ENCODE measurements at places on chromosomes 3 and 15.

GRCh38 chr3:88863196-88863595 is 244.2 kb upstream of the EPHA3 start:
- no peak overlapping the region for H3K27ac ChIP-seq
- H3K36me3 ChIP-seq, result no peaks in the 10 kb centered on the region
- no peaks in the 10 kb centered on the region for H3K4me1 ChIP-seq

DNA sequence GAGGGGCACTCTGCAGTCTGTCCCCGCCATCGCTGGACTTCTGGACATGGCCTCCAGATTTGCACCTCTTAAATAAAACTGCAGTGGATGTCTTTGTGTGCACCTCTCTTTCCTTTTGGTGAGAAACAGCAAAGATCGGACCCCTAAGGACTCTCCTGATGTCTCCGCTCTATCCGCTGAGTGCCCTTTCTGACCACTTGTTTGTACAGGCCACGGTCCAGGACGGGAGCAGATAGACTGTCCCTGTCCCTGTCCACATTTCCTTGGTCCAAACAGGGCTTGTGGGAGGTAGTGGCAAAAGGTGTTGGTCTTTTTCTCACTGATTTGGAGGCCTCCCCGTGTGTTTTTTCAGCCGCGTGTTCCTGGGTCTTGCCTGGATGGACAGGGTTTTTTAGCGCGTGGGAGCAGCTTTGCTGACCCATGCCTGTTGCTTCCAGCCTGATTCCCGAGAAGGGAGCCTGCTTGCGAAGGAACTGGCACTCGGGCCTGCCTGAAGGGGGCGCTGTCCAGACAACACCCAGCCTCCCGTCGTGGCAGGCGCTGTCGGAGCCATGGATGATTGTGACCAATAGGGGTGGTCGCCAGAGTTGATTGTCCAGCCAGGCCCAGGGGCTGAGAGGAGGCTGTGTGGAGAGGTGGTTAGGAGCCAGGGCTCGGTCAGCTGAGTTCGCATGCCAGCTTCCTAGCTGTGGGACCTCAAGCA is 13.2 kb upstream of the STAB1 start:
- H3K4me3 ChIP-seq, result no peak overlapping the region
- no peak for ATAC-seq
- H3K27me3 ChIP-seq, result no peaks in the 10 kb centered on the region
- peaks cover 19% of the 10 kb centered on the region for H3K4me1 ChIP-seq
- peak overlapping the region; percentile 72 for H3K27ac ChIP-seq

GRCh38 chr15:51348688-51349087 is 7.2 kb downstream of the GLDN start:
- H3K27ac ChIP-seq, result peak overlapping the region; percentile 11
- H3K4me3 ChIP-seq, result no peak overlapping the region
- ATAC-seq, result no peak
- H3K36me3 ChIP-seq, result no peaks in the 10 kb centered on the region
- H3K27me3 ChIP-seq, result no peaks in the 10 kb centered on the region

DNA sequence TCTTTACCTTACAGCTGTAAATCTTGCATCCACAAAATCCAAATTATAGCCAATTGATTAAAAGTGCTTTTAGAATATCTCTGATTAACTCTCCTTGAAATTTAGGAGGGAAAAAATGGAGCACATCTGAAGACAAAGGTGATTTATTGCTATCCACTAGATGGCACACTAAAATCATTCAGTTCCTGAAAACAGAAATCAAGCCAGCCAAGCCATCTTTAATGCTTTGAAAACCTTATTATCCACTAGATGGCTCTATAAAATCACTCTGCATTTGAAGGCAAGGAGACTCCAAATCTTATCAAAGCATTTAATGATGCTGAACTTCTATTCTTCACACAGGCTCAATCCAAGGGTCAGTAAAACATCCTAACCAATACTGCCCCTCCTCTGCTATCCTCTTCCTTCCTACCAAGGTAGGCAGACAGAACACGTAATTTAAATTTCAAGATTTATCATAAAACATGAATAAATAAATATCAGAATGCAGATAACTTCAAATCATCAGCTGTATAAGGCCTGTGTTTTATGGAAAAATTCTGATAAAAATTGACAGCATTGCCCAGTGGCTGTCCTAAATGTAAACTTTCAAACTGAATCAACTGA is 48.4 kb downstream of the GOLIM4 start:
- peaks cover 19% of the 10 kb centered on the region for H3K36me3 ChIP-seq
- no peaks in the 10 kb centered on the region for H3K27me3 ChIP-seq
- ATAC-seq, result peak; percentile 65
- H3K27ac ChIP-seq, result no peak overlapping the region
- peaks cover 39% of the 10 kb centered on the region for H3K4me1 ChIP-seq
- no peak overlapping the region for H3K4me3 ChIP-seq

DNA sequence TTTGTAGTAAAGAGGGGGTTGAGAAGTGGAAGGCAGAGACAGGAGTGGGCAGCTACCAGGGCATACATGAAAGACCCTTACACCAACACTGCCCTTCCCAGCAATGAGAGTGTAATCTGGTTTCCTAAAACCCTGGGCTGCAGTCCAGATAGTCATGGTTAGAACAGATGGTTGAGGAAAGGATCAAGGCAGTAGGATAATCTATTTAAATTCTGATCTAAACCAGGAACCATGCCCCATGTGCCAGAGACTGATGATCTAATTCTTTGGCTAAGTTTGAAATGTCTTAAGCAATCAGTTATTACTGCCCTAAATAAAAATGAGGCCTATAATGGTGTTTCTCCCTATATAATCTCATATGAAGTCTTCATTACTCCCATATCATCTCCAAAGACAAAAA is 59.6 kb downstream of the PRTG start:
- H3K36me3 ChIP-seq, result no peaks in the 10 kb centered on the region
- no peak for ATAC-seq
- no peak overlapping the region for H3K27ac ChIP-seq
- no peaks in the 10 kb centered on the region for H3K4me1 ChIP-seq

GRCh38 chr15:40301467-40302179 is 6.1 kb downstream of the PLCB2 start:
- H3K27me3 ChIP-seq, result peaks cover 14% of the 10 kb centered on the region
- no peak overlapping the region for H3K4me3 ChIP-seq
- H3K36me3 ChIP-seq, result no peaks in the 10 kb centered on the region
- no peak overlapping the region for H3K27ac ChIP-seq
- no peak for ATAC-seq
- H3K4me1 ChIP-seq, result no peaks in the 10 kb centered on the region

- H3K27ac ChIP-seq, result no peak overlapping the region
- no peaks in the 10 kb centered on the region for H3K36me3 ChIP-seq
- no peak overlapping the region for H3K4me3 ChIP-seq
- no peaks in the 10 kb centered on the region for H3K27me3 ChIP-seq
- ATAC-seq, result no peak
Measured at GRCh38 chr3:148930752-148931151, 60.6 kb upstream of the GYG1 start.

DNA sequence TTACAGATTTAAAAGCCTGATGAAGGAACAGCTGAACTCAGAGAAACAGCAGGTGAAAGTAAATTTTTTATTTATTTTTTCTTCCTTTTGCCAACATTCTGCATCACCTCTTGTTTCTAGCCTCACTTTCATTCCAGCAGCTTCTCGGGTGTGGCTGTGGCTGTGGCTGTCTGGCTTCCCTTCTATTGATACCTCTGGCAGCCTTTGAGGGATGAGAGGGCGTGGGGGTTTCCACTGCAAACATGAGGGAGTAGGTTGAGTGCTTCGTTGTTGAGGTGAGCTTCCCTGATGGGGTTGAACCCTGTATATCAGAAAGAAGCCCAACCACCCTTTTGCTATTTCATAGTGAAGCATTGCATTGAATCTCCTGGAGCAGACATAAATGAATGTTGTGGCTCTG is 6.2 kb upstream of the TMC3 start:
- H3K27me3 ChIP-seq, result no peaks in the 10 kb centered on the region
- H3K4me1 ChIP-seq, result no peaks in the 10 kb centered on the region
- no peak overlapping the region for H3K4me3 ChIP-seq
- no peak overlapping the region for H3K27ac ChIP-seq

- ATAC-seq, result no peak
- H3K4me3 ChIP-seq, result no peak overlapping the region
- H3K36me3 ChIP-seq, result no peaks in the 10 kb centered on the region
- no peaks in the 10 kb centered on the region for H3K4me1 ChIP-seq
Measured at GRCh38 chr3:171347301-171348039, 112.7 kb downstream of the TNIK start.

GRCh38 chr3:33174711-33175414 is 43.7 kb downstream of the SUSD5 start:
- no peaks in the 10 kb centered on the region for H3K4me1 ChIP-seq
- H3K4me3 ChIP-seq, result no peak overlapping the region
- no peaks in the 10 kb centered on the region for H3K36me3 ChIP-seq
- H3K27me3 ChIP-seq, result no peaks in the 10 kb centered on the region

GRCh38 chr15:101437618-101438481 is 51.7 kb downstream of the PCSK6 start:
- peaks cover 7% of the 10 kb centered on the region for H3K27me3 ChIP-seq
- H3K4me3 ChIP-seq, result no peak overlapping the region
- no peaks in the 10 kb centered on the region for H3K36me3 ChIP-seq
- H3K27ac ChIP-seq, result no peak overlapping the region
- H3K4me1 ChIP-seq, result peaks cover 10% of the 10 kb centered on the region
- no peak for ATAC-seq

GRCh38 chr3:133592843-133593242 is 19.4 kb downstream of the CDV3 start:
- H3K4me1 ChIP-seq, result no peaks in the 10 kb centered on the region
- no peak overlapping the region for H3K4me3 ChIP-seq
- no peak for ATAC-seq
- H3K27ac ChIP-seq, result no peak overlapping the region
- no peaks in the 10 kb centered on the region for H3K27me3 ChIP-seq

GRCh38 chr3:103295974-103296570 is 861.3 kb downstream of the ZPLD1 start:
- no peaks in the 10 kb centered on the region for H3K27me3 ChIP-seq
- no peak for ATAC-seq
- H3K4me1 ChIP-seq, result no peaks in the 10 kb centered on the region
- H3K36me3 ChIP-seq, result no peaks in the 10 kb centered on the region
- no peak overlapping the region for H3K27ac ChIP-seq
- H3K4me3 ChIP-seq, result no peak overlapping the region

DNA sequence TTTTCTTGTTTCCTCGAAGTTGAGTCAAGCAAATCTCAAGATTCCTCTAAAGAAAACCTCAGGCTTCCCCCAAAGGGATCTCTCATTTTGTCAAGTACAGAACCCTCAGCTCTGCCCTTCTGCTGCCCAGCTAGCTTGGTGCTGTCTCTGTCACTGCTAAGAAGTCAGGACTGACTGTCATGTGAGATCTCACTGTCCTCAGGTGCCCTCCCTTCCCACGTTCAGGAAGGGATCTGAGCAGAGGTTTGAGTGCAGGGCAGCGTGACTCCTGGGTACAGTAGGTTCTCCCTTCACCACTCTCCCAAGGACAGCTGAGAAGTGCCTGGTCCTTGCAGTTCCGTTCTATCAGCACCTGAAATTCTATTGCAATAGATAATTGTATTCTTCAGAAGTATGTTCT is 229.7 kb downstream of the SLCO3A1 start:
- no peaks in the 10 kb centered on the region for H3K27me3 ChIP-seq
- no peak overlapping the region for H3K4me3 ChIP-seq
- ATAC-seq, result no peak
- peaks cover 16% of the 10 kb centered on the region for H3K4me1 ChIP-seq

DNA sequence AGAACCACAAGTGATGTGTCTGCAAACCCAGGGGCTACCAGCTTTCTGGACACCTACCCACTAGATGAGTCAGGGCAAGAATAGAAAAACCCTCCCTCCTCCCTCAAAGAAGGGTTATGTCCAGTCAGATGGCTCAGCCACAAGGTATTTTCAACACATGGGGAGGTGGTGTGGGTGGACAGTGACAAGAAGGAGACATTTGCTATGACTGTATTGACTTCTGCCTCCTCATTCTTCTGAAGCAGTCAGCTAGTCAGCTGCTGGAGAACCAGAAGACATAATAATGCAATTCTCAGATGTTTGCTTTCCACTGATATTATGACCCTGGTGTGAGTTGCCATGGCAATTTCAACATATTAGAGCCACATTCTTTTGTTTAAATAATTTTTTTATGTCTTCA is 66.7 kb upstream of the GOLGA8B start:
- no peaks in the 10 kb centered on the region for H3K36me3 ChIP-seq
- no peaks in the 10 kb centered on the region for H3K27me3 ChIP-seq
- H3K27ac ChIP-seq, result no peak overlapping the region
- no peaks in the 10 kb centered on the region for H3K4me1 ChIP-seq

DNA sequence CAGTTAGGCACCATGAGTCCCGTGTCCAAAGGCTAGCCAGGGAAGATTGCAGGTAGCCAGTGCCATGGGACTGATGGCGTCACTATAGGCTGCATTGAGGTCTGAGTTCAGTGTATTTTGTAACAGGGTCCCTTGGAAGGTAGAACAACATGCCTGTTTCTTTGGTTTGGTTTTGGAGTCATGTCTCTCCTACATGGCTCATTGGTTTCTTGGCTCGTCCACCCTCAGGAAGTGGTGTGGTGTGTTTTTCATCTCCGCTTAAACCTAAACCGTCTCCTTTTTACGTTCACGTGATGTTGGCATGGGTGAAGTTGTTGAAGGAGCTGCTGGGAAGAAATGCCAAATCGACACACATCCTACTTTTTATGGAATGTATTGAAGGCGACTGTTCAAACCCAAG is 71.6 kb downstream of the FLNB start:
- no peak for ATAC-seq
- no peak overlapping the region for H3K4me3 ChIP-seq

GRCh38 chr3:183536238-183536880 is 19.1 kb downstream of the KLHL6 start:
- no peaks in the 10 kb centered on the region for H3K27me3 ChIP-seq
- no peaks in the 10 kb centered on the region for H3K4me1 ChIP-seq
- H3K36me3 ChIP-seq, result no peaks in the 10 kb centered on the region

DNA sequence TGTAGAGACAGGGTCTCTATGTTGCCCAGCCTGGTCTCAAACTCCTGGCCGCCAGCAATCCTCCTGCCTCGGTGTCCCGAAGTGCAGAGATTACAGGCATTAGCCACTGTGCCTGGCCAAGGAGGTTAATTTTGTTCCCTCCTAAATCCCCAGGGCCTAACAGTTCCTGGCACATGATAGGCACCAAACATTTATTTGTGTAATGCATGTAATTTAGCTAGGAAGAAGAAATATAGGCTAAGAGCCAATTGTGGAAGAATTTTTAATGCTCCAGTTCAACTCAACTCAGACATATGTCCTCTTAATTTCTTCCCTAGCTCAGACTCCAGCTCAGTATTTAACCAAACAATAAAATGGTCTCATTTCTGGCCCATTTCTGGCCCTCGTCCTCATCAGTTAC is 7.7 kb upstream of the ZNF592 start:
- H3K4me3 ChIP-seq, result no peak overlapping the region
- no peak overlapping the region for H3K27ac ChIP-seq
- no peak for ATAC-seq
- H3K27me3 ChIP-seq, result no peaks in the 10 kb centered on the region

- H3K36me3 ChIP-seq, result no peaks in the 10 kb centered on the region
- H3K27me3 ChIP-seq, result peaks cover 12% of the 10 kb centered on the region
- no peak overlapping the region for H3K27ac ChIP-seq
- no peak overlapping the region for H3K4me3 ChIP-seq
Measured at GRCh38 chr3:13461169-13462124, 18.7 kb upstream of the HDAC11 start.

All from gastroesophageal sphincter (tissue), 4 donors.